NCI-H1694 (cell line): ENCODE measurements at places on chromosomes 6 and 20.

GRCh38 chr6:37916675-37917074 lies 97.1 kb downstream of the ZFAND3 start:
- no peak for DNase-seq

- DNase-seq, result no peak
Observed at GRCh38 chr6:160426136-160426535, 78.0 kb downstream of the SLC22A3 start.

GRCh38 chr6:158328952-158329351 lies 16.7 kb downstream of the TULP4 start:
- DNase-seq, result no peak

- no peak for DNase-seq
Observed at GRCh38 chr20:63294536-63294900, 1.5 kb downstream of the COL20A1 start.

- DNase-seq, result no peak
Observed at GRCh38 chr20:16397086-16397485, 176.2 kb downstream of the KIF16B start.

DNA sequence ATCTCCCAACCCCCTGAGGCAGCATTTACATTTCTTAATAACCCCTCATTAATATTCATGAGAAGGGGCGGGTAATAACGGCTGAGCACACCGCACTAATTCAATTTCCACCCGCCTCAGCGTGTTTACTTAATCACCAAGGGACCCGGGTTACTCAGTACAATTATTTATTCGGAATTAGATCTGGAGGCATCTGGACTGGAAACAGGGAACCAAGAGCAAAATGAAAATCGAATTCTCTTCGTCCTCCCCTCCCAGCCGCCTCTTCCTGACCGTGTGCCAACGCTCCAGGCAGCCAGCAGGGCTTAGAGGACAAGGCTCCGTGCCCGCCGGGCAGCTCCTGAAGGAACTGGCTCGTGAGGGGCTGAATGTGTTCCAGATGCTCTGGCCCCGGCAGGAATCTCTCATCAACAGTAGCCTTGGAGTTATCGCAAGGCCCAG lies 23.5 kb upstream of the CTNNBL1 start:
- peak; percentile 45 for DNase-seq

DNA sequence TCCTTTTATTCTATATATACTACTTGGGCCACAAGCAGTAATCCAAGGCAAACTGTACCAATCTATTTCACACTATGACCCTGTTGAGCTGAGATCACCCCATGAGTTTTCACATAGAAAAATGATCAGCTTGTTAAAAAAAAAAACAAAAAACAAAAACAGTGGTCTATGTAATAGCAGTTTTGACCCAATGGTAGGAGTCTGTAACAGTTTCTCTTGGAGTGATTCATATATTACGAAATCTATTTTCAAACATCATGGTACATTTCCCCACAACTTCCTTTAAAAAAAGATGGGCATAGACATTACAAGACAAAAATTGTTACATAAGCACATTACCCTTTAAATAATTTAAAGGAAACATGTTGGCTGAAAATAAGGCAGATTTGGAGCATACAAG lies 78.1 kb downstream of the PRSS35 start:
- no peak for DNase-seq

- no peak for DNase-seq
Observed at GRCh38 chr6:136102991-136103688, 147.0 kb downstream of the MTFR2 start.

DNA sequence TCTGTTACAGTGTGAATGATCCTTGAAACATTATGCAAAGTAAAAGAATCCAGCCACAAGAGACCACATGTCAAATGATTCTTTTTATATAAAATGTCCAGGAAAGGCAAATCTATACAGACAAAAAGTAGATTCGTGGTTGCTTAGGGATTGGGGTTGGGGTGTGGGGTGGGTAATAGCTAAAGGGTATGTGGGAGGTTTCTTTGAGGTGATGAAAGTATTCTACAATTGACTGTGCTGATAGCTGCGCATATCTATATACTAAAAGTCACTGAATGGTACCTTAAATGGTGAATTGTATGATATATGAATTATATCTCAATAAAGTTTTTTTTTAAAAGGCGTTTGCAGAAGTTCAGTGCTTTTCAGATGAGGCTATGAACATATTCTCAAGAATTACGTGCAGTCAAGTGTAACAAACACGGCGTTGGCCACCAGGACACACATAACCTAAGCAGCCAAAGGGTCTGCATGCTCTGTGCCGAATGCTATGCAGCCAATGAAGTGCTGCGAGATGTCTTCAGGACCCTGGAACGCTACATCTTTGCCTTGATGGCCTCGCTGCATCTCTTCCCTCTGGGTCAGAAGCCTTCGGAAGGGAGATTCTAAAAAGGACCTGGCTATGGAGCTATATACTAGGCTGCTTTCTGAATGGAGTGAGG lies 96.9 kb downstream of the SCML4 start:
- DNase-seq, result no peak

DNA sequence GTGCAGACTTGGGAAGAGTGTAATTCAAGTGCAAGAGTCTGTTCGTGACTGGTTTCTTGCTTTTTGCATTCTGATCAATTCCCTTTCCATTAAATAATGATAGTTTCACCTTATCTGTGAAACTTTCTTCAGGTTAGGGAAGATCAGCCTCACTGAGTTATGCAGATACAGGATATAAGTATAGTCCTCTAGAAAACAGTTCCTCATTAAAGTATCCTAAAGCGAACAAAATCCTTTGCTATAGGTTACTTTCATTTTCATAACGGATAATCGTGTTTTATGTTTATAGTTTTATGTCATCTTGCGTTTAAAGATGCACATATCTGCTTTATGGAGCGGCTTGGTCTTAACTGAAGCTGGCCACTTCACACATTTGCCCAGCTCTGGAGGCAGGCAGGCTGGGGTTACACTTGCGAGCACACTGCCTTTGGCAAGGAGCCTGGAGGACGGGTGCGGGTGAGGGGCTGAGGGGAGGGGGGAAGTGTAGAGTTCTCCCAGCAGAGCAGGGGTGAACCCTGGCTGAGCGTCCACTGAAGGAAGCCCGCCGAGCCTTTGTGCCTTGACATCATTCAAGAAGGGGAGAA lies 123.5 kb upstream of the IFNGR1 start:
- DNase-seq, result no peak

- no peak for DNase-seq
Observed at GRCh38 chr6:139017227-139017626, 11.3 kb upstream of the ABRACL start.

- DNase-seq, result no peak
Observed at GRCh38 chr6:152078804-152079203, 271.3 kb downstream of the ESR1 start.

DNA sequence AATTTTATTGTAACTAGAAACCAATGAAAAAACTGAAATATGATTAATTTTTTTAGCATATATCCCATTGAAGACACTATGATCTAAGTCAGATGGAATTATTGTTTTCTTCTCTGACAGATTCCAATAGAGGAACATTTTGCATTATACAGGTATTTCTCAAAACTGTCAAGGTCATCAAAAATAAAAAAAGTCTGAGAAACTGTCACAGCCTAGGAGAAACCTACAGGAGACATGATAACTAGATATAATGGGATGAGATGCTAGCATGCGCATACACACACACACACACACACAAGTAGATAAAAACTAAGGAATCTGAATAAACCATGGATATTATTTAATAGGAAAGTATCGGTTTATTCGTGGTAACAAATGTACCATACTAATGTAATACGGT lies 161.9 kb upstream of the HCRTR2 start:
- no peak for DNase-seq

DNA sequence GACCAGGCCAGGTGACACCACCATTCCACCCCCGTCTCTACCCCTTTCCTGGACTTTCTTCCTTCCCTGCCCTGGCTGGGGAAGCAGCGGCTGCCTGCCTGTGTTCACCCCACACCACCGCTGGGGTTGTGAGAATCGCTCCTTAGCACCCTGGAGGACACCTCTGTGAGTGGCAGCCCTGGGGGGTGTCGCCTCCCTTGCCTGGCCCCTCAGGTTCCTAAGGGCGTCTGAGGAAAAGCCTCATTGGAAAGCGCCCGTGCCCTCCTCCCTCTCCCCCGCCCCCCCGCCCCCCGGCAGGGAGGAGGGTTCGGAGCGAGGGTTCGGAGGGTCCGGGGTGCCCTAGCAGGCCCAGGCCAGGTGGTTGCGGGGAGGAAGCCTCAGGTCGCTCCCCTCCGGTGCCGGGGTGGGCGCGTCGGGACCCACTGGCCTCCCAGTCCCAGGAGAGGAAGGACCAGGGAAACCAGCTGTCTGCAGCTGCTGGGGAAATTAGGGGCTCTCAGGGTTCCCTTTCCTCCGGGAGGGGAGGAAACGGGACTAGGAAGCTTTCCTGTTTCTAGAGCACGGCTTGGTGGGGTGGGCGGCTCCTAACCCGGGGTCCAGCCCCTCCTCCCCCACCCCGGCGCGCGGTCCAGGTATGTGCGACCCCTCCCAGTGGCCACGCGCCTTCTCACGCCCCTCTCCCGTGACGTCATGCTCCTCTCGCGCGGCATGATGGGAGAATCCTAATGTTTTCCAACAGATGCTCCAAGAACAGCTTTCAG lies at the start of gene PHACTR3:
TSS of gene PHACTR3 (plus strand) at position 760 of the 761 bp plus-strand sequence. CDS start 475 bp downstream, outside the sequence.
- DNase-seq, result no peak

DNA sequence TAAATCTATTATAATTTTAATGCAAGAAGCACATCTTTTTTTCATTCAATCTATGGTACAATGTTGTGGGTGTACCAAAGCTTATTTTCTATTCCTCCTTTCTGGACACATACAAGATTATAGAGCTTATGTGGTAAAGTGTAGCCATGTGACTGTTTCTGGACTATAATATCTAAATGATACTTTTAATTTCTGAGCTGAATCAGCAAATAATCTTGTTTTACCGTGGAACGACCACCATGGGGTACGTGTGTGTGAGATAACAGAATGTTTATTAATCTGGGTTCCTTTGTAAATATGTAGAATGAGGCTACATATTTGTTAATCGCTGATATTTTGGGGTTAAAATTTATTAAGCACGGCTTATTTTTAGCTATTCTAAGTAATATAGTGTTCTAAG lies 111.5 kb upstream of the EYS start:
- no peak for DNase-seq

GRCh38 chr6:111437573-111437972 lies 45.4 kb downstream of the REV3L start:
- DNase-seq, result no peak

DNA sequence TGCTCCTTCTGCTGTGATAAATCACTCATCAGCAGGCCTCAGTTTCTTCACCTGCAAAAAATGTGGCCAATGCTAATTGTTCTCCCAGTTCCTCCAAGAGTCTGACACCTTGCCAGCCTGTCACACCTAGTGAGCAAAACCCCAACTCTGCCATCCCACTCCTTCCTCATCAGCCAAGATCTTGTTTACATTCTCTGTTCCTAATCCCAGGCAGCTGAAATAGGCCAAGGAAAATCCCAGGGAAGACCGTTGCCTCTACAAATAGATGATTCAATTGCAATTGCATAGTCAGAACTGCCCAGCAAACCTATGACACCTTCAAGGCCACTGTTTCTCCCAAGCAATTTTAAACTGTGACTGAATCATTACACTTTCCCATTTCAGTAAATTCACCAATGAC lies 78.7 kb downstream of the GMDS start:
- DNase-seq, result no peak

DNA sequence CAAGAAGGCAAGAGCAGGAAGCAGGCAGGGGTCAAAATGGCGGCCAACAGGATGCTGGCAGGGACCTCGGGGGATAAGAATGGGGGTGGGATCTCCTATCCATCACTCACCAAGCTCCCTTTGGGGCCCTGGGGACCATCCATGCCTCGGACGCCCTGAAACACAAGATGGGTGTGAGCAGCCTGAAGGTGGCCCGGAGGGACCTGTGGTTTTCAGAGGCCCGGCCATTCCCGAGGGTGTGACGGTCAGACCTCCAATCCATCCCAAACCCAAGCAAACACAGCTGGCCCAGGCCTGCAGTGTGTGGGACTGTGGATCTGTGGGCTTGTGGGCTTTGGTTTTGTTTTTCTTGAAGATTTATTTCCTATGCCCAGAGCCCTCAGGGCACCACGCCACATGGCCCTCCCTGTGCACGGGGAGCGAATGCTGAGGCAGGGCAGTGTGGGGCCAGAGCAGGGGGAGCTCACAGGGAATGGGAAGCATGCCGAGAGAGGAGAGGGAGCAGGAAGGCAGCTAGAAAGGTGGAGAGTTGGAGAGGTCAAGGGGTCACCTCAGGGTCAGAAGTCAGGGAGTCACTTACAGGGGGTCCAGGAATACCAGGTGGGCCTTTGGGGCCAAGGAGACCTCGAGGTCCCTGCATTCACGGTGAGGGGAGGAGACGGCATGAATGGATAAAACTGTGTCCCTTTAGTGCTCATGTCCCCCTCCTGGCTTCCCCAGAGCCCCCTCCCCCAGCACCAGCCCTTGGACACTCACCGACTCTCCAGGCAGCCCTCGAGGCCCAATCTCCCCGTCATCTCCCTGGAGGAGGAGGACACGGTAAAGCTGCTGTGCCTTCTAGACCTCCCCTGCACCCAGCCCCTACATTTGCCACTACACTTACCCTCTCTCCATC lies 14.5 kb downstream of the COL11A2 start:
- no peak for DNase-seq
